ENCODE measurements at places on chromosomes 5 and 9.
A peak's percentile ranks its signal among the peaks of the same experiment; 100 is the strongest.

DNA sequence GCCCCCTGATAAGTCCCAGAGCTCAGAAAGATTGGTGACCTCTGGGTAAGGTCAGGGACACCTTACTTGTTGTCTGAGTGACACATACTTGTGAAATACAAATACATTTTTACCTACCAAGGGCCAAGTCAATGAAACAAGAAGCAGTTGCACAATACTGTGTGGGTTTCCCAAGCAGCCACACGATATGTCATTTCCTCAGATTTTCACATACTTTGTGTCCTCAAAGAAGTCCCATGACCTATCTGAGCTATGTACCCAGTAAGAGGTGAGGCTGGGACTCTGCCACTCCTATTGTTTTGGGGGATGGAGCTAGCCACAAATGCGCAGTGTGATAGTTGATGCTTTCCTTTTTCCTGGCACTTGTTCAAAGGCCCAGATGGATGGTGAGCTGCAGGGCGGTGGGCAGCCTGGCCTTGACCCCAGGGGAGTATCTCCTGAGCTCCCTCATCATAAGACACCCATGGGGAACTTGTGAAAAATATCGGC, 4.8 kb upstream of the SLC25A51 start:
- H3K27ac ChIP-seq = no peak overlapping the region
- peaks cover 13% of the 10 kb centered on the region for H3K4me1 ChIP-seq
- DNase-seq = peak; percentile 71

DNA sequence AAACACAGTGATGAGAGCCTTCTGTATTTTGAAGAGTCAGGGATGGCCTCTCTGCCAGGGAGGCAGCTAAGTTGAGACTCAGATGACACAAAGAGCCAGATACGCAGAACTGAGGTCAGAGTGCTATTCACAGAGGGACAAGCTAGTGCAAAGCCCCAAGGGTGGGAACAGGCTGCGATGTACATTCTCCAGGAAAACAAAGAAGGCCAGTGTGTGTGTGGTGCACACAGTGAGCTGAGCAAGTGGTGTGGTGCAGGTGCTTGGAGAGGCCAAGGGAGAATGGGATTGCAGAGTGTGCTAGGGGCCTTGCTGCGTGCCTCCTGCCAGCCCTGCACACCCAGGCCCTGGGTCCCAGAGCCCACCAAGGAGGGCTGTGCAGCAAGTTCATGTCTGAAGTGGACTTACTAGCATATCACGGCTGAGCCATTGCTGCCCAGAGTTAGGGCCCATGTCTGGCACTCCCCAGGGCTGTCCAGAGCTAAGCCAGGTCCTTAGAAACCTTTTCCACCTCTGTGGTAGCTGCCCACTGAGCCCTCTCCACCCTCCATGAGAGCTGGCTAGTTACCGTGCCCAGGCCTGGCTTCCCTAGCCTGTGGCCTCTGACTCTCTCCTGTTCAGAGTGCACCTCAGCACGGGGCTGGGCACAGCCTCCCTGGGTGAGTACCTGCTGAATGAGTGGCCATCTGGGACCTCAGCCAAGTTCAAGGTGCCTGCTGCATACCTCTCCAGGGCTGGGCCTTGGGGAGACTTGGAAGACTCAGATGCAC, 9.3 kb downstream of the SLC25A48 start:
- no peak for DNase-seq
- H3K27me3 ChIP-seq = peaks cover 33% of the 10 kb centered on the region
- H3K4me1 ChIP-seq = no peaks in the 10 kb centered on the region
- H3K36me3 ChIP-seq = no peaks in the 10 kb centered on the region
- no peak overlapping the region for H3K27ac ChIP-seq
- H3K4me3 ChIP-seq = no peak overlapping the region

DNA sequence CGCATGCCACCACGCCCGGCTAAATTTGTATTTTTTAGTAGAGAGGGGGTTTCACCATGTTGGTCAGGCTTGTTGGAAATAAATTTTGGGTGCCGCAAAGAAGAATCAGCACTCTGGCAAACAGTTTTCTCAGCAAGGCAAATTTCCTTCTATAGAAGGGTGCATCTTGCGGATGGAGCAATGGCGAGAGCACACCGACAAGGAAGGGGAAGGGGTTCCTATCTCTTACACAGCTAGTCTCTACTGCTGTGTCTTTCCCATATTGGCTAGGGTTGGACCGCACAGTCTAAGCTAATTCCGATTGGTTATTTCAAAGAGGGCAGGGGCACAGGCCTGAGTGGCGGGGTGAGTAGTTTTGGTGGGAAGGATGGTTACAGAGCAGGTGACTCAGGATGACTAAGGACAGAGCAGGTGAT, 707 bp downstream of the GTF3C5 start:
- peaks cover 7% of the 10 kb centered on the region for H3K4me1 ChIP-seq
- no peaks in the 10 kb centered on the region for H3K36me3 ChIP-seq
- H3K4me3 ChIP-seq = peak overlapping the region; percentile 92
- H3K27me3 ChIP-seq = no peaks in the 10 kb centered on the region
- no peak overlapping the region for H3K27ac ChIP-seq

- H3K27me3 ChIP-seq = no peaks in the 10 kb centered on the region
- H3K4me3 ChIP-seq = peak overlapping the region; percentile 99
- peaks cover 94% of the 10 kb centered on the region for H3K36me3 ChIP-seq
- peaks cover 93% of the 10 kb centered on the region for H3K4me1 ChIP-seq
- DNase-seq = peak; percentile 23
- peak overlapping the region; percentile 40 for H3K27ac ChIP-seq
Measured at GRCh38 chr5:98784411-98784810, 10.9 kb downstream of the RGMB start.

- H3K27ac ChIP-seq = no peak overlapping the region
- H3K4me3 ChIP-seq = no peak overlapping the region
- H3K4me1 ChIP-seq = peaks cover 11% of the 10 kb centered on the region
- no peaks in the 10 kb centered on the region for H3K36me3 ChIP-seq
Measured at GRCh38 chr5:74019923-74020322, 393.9 kb downstream of the ARHGEF28 start.

GRCh38 chr9:1721196-1721595, 294.0 kb upstream of the SMARCA2 start:
- no peaks in the 10 kb centered on the region for H3K4me1 ChIP-seq
- no peaks in the 10 kb centered on the region for H3K36me3 ChIP-seq
- no peak overlapping the region for H3K4me3 ChIP-seq
- no peak overlapping the region for H3K27ac ChIP-seq
- no peaks in the 10 kb centered on the region for H3K27me3 ChIP-seq
- no peak for DNase-seq

GRCh38 chr5:180598316-180598701, 7.0 kb upstream of the SCGB3A1 start:
- H3K4me3 ChIP-seq = no peak overlapping the region
- no peaks in the 10 kb centered on the region for H3K36me3 ChIP-seq

- H3K27me3 ChIP-seq = no peaks in the 10 kb centered on the region
- peaks cover 57% of the 10 kb centered on the region for H3K4me1 ChIP-seq
- peak; percentile 69 for DNase-seq
- H3K36me3 ChIP-seq = no peaks in the 10 kb centered on the region
- no peak overlapping the region for H3K4me3 ChIP-seq
Measured at GRCh38 chr5:96080557-96080956, 118.9 kb upstream of the ELL2 start.
